Common myeloid progenitor, CD34-positive (primary cell): ENCODE measurements at places on chromosomes 5 and 9.

DNA sequence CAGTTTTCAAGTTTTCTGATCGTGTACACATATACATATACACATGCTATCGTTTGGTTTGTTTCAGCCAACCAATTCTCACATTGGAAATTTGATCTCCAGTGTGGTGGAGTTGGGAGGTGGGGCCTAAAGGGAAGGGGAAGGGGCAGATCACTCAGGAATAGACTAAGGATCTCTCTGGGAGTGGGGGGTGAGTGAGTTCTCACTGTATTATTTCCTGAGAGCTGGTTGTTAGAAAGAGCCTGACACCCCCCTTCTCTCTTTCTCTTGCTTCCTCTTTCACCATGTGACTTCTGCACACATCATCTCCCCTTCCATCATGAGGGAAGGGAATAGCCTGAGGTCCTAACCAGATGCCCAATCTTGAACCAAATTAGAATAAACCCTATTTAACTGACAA lies 551.7 kb downstream of the MAT2B start:
- no peak for DNase-seq

DNA sequence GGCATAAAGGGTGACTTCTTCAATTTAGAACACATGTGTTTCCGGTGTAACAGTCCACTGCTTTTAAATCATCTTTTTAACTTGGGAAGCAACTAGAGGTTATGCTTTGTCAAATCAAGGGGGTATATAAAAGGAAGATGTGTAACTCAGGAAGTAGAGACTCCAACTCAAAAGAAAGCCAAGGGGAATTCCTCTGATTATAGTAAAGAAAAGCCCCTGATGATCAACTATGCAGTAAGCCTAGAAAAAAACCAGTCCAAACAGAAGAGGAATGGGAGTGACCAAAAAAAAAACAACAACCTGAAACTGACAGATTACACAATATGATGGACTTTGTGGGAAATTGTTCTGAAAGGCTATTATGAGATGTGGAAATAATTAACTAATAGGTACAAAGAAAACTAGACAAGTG lies 90.3 kb downstream of the AK8 start:
- DNase-seq, result peak; percentile 27

DNA sequence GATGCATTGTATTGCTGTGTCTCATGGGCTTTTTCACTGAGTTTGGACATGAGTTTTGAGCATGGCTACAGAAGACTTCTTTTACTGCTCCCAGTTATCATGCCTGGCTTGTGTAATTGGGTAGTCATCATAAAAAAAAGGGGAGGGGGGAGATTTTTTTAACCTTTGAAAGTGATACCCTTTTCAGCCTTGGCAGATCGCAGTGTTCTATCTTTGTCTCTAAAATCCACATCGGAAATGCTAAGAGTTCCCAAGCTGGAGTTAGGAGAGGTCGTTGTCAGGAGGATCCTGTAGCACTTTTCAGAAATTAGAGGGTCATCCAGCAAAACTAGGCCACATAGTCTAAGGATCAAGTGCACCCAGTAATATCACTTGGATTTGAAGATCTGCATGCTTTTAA lies 188.4 kb downstream of the WDR70 start:
- DNase-seq, result no peak

DNA sequence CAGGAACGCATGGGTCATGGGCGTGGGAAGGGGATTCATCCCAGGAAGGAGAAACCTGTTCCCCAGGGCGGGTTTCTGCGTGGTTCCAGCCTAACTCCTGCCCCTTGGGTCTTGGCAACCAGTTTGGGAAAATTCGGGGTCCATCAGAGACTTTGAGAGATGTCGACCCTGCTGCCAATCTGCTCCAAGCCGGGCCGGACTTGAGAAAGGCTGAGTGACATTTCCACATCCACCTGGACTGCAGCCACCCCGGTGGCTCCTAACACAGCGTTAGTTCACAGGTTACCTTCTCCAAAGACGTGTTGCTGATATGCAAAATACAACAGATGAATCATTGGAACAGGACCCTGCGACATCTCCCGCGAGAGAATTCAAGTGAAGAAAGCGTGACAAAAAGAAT lies 627.2 kb downstream of the IRX1 start:
- no peak for DNase-seq

DNA sequence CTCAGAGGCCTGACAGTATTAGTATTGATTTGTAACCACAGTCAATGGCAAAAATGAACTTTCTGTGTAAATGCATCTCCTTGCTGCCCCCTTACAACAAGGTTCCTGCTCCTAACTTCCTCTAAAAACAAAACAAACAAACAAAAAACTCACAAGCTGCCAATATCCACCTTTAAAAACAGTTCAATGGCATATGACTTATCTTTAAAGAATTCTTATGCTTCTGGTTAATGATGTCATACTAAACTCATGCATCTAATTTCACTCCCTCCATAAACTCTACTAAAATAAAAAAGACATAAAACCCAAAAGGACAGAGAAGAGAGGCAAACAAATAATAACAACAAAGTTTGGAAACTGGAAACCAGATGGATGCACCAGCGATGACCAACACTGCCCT lies 9.0 kb upstream of the OR1N1 start:
- no peak for DNase-seq

DNA sequence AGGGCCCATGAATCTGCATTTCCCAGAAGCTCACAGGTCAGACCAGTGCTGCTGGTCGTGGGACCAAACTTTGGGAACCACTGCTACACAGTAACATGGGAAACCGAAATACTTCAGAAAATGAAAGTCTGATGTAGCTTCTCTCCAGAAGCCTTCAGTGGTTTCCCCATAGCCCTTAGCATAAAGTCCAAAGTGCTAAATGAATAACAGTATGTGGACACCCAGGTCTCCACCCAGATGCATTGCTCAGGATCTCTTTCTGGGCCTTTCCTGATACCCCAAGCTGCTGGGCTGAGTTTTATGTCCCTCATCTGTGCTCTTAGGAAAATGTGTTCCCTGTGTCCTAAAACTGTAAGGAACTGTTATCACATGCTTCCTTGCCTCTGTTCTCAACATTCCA lies 100.4 kb downstream of the NFIB start:
- no peak for DNase-seq

- DNase-seq, result no peak
These were observed 215.6 kb downstream of the PIK3R1 start for GRCh38 chr5:68431186-68431585.

- no peak for DNase-seq
These were observed 35.5 kb downstream of the SERINC5 start for GRCh38 chr5:80220245-80220897.

DNA sequence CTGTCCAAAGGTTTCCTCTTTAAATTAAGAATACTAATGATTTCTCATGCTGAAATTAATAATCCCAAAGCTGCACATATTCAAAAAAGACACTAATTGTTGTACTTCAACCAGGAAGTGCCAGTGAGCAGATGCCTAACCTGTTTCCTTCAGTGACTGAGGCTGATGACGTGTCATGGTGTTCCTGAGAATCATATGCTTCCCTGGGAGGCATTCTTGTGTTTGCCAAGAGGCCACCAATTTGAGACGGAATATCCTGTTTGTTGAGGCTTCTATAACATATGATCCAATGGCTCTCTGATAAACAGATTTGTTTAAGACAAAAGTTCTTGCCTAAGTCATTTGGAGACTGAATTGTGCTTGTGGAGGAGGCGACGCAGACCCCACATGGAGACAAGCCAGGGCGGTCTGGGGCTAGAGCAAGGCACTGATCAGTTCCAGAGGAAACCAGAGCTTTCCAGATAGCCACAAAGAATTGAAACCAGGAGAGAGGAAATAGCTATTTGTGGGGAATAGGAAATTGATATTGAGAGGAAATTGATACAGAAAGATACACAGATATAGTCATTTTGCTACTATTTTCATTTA lies 66.4 kb upstream of the ZNF608 start:
- DNase-seq, result no peak

DNA sequence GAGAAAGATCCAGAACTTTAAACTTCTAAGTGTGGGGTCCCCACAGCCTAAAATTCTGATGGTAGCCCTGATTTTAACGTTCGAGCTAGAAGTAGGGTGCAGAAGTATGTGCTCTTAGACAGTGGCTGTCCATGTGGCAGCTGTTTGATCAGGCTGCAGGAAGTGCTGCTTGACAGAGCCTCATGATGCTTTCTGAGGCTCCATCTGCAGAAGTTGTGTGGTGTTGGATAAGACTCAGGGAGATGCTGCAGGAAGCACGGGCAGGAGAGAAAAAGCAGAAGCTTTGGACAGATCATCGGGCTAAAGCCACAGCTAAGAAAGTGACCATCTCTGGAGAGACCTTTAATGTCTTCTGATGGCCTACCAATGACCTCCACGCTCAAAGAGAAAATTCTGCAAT lies 8.1 kb downstream of the MTMR12 start:
- peak; percentile 90 for DNase-seq

DNA sequence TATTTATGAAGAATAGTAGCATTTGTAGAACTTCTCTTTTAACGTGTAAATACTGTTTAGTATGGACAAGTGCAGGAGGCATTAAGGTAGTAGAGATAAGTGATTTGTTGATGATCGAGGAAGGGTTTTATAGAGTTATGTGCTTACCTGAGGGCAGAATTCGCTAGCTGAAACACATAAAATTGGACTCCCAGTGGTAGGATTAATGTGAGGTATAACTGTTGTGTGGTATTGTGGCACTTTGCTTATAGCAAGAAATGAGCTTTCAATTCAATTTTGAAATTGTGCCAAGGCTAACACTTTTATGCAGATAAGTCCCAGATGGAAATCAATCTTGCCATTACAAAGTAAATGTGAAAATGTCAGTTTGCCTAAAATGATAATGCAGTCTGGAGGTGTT lies 1.2 kb downstream of the AP3S1 start:
- DNase-seq, result peak; percentile 24

- DNase-seq, result no peak
These were observed 902.4 kb downstream of the NR2F1-AS1 start for GRCh38 chr5:92678640-92679039.

- no peak for DNase-seq
These were observed 372.6 kb downstream of the EBF1 start for GRCh38 chr5:158727136-158727535.

DNA sequence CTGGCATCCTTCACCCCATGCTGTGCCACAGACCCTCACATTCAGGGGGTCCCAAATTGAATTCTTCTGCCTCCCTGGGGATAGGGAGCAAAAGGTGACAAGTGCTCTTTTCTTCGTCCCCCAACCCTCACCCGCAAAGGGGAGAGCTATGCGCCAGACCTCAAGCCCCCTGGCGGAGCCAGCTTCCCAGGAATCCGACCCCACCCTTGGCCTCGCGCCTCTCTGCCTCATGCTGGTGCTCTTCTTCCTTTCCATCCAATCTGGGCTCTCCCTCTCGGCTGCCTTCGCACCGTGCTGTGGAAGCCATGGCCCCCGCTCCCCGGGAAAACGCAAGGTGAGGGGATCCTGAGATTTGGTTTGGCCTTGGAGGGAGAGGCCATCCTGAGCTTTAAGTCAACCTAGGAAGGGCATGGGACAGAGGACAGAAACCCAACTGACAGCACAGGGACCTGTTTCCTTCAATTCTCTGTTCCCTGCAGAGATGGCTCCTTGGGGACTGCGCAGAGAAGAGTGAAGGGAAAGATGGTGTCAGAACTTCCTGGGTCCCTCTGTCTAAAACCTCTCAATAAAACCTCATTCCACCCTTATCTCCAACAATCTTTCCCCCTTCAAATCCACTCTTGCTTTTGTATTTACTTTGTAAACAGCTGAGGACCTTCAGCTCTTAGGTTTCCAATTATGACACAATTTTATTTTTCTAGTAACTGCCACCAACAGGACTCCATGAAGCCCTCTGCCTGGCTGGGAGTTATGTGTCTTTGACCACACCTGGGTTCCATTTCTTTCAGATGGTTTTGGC lies 36.3 kb upstream of the CRB2 start:
- DNase-seq, result no peak

- no peak for DNase-seq
These were observed 228.1 kb upstream of the CYLC2 start for GRCh38 chr9:102767076-102767475.

DNA sequence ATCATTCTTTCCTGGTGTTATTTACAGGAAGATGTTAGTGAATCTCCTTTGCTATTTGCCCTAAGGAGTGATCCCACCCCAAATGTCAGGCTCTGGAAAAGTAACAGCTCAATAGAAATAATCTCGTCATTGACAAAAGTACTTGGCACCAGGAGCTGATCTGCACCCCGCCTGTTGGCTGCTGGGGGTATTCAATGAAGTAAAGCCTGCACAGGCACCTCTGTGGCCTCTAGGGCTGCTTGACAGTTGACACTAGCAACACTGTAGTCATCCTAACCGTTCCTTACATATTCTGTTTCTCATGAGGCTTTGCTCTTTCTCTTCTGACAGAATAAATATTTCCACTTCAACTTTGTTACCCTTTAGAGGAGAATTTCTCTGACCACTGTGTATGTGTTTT lies 103.4 kb downstream of the DOCK2 start:
- DNase-seq, result no peak

DNA sequence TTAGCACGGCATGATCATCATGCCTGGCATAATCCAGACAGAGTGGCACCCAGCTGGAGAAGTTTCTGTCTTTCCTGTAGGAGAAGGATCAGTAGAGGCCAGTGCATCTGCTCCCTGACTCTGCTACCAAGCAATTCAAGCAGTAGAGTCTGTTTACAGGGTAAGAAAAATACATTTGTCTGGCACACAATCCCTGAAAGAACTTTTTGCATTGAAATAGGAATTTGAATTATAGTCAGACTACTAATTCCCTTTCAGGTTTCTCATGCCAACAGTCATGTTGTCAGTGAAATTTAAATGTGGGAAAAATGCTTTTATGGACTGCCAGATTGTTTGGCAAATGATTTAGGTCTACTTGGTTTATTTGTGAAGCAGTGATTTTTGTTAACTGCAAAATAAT lies 125.6 kb downstream of the RAB3C start:
- no peak for DNase-seq

DNA sequence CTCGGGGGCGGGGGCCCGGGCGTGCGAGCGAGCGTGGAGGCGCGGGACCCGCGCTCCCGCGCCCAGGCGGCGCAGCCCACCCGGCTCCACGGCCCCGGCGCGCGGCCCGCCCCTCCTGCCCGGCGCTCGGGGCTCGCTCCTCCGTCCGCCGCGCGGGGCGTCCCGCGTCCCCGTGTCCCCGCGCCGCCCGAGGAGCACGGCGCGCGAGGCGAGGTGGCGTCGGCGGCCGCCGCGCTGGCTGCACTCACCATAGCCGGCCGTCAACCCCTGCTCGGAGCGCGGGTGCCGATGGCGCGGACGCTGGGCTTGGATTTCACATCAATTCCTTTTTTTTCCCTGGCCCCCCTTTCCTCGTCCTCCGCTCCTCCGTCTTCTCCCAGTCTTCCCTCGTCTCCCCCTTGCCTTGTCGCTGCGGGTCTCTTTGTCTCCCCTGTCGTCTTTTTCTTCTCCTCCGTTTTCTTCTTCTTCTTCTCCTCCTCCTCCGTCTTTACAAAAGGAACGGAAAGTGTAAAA lies 494 bp downstream of the PTCH1 start:
- DNase-seq, result peak; percentile 22

DNA sequence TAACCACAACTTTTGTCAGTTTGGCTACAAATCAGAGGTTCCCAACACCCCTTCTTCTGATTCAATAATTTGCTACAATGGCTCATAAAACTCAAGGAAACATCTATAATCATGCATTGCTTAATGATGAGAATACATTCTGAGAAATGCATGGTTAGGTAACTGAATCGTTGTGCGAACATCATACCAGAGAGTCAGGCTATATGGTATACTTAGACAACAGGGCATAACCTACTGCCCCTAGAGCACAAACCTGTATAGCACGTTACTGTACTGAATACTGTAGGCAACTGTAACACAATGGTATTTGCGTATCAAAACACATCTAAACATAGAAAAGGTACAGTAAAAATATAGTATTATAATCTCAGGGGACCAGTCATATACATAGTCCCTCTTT lies 31.0 kb upstream of the RNF38 start:
- DNase-seq, result no peak
